ENCODE measurements at places on chromosomes 3 and 15.

- DNase-seq: no peak
These were observed 92.3 kb downstream of the ZNF621 start for GRCh38 chr3:40617084-40617483.

DNA sequence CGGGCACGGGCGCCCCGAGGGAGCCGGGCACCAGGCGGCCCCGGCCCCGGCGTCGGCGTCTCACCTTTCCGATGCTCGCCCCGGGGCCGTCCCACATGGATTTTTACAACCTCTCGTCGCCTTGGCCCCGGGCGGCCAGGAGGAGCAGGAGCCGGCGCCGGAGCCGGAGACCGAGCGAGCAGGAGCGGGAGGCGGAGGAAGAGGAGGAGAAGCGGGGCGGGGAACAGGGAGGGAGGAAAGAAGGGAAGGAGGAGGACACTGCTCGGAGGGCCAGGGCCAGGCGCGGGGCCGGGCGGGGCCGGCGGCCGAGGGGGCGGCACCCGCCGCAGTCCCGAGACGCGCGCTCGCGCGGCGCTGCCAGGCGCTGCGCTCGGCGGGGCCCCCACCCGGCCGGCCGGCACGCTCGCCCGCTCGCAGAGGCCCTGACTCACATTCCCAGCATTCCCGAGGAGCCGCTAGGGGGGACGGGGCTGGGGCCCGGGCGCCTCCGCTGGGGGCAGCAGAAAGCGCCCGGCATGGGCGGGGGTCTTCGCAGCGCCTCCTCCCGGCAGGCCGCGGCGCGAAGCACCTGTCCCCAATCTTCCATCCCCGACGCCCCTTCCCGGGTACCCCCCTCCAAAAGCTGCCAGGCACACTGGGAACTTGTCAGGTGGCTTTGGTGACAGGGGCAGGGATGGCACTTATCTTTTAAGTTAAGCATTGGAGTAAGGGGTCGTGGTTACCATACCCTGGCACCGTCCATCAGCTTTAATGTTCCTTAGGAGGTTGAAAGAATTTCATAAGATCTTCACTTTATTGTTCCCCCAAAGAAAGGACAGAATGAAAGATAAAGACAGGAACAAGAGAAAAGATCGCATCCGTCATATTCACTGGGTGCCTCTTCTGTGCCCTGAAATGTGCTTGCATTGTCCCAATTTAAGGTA, at the start of gene ERC2:
Gene ERC2, minus strand, starts transcription at position 284 of the 923 bp plus-strand sequence.
- no peak for DNase-seq

GRCh38 chr3:52032702-52033408, 23.5 kb downstream of the DUSP7 start:
- no peak for DNase-seq

- no peak for DNase-seq
These were observed 196.3 kb downstream of the MEIS2 start for GRCh38 chr15:36903922-36904556.

DNA sequence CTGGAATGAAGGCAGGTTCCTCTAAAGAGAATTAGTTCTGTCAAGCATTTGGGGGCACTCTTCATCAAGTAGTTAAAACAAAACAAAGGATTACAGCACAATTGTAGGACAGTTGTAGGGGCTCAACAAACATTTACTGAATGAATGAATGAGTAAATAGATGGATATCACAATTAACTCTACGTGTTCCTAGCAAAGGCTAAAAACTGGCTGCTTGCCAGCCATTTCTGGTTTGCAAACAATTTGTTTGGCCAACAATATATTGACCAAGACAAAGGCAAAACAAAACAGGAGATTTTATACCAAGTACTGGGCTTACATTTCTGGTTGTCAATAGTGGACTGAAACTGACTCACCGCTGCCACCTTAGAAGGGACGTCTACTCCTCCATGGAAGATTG, 116.8 kb downstream of the ZNF280D start:
- no peak for DNase-seq

Measured in activated naive CD4-positive, alpha-beta T cell (primary cell).